ENCODE measurements at places on chromosomes 2 and 18.

DNA sequence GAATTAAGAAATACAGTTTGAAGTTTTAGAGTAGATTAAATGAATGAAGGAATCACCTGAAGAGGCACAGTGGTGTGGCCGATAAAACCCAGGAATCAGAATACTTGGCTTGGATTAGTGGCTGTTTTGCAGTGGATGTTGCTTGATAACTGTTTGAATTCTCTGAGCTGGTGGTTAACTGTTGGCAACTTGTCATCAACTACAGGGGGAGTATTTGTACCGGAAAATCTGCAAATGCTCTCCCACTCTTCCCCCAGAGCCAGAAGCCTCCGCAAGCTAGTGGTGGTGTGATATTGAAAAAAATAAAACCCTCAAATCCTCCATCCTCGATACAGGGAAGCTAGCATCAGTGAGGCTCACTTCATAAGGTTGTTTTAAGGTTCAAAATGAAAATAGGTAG lies 326.7 kb downstream of the DPP10 start:
- DNase-seq: no peak

GRCh38 chr2:156511122-156511521 lies 74.9 kb downstream of the GPD2 start:
- DNase-seq: no peak

GRCh38 chr18:26293982-26294381 lies 67.7 kb downstream of the TAF4B start:
- DNase-seq: no peak

DNA sequence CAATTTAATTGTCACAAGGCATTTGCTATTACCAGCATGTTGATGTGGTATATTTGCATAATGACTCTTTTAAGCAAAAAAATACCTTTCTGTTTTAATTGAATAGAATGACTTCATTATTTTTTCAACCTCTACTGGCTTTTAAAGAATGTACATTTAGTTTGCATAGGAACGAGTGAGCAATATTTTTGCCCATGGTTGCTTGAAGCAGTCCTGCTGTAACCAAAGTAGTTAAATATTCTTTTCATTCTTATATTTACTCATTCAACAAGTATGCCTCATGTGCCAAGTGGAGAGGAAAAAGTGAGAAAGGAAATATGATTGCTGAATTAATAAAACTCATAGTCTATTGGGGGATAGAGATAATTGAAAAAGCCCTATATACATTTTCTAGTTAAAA lies 184.7 kb downstream of the DSEL start:
- DNase-seq: no peak

GRCh38 chr2:119741868-119742267 lies 17.9 kb upstream of the PTPN4 start:
- DNase-seq: no peak

DNA sequence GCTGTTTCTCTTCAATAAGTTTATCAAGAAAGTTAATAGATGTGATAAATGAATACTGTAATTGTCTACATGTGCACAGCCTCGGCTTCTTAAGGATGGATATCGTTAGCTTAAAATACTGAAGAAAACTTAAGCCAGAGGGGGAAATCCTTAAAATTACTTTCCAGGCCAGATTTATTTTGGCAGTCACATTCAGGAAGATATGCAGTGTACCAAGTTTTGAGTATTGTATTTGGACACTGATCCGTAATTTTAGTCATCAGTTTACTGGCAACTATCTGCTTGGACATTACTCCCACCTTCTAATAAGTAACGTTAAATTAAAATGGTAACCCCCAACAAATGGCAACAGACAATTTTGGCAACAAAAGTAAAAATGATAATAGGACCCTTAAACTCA lies 770.0 kb upstream of the ZEB2 start:
- DNase-seq: no peak

DNA sequence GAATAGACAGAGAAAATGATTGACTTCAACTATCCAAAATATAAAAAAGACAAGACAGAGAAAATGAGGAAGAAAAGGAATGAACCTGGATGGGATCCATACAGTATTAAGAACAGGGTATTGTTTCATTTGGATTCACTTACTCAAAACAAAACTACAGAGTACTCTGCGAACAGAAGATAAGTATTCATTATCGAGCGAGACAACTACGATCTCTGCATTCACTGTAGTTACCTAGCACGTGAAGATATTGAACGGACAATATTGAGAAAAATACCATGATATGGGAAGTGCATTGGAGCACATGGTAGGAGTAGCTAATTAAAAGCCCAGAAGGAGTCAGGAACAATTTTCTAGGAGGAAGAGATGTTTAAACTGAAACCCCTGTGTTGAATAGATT lies 1.0 kb upstream of the ORC2 start:
- no peak for DNase-seq

DNA sequence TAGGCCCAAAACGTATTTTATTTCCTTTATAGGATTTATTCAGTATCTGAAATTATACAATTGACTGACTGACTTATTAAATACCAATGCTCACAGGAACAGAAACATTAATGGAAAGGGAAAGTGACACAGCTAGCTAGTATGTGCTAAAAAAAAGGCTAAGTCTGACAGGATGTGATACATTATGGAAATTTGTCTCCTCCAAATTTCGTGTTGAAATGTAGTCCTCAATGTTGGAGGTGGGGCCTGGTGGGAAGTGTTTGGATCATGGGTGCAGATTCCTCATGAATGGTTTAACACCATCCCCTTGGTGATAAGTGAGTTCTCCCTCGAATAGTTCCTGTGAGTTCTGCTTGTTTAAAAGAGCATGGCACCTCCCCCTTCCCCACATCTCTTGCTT lies 70.6 kb upstream of the WDR75 start:
- no peak for DNase-seq

GRCh38 chr2:190267302-190267701 lies 52.3 kb downstream of the HIBCH start:
- no peak for DNase-seq

- no peak for DNase-seq
Measured at GRCh38 chr18:24068945-24069693, 54.6 kb downstream of the TTC39C start.

- DNase-seq: no peak
Measured at GRCh38 chr2:138534791-138535190, 33.2 kb downstream of the SPOPL start.

DNA sequence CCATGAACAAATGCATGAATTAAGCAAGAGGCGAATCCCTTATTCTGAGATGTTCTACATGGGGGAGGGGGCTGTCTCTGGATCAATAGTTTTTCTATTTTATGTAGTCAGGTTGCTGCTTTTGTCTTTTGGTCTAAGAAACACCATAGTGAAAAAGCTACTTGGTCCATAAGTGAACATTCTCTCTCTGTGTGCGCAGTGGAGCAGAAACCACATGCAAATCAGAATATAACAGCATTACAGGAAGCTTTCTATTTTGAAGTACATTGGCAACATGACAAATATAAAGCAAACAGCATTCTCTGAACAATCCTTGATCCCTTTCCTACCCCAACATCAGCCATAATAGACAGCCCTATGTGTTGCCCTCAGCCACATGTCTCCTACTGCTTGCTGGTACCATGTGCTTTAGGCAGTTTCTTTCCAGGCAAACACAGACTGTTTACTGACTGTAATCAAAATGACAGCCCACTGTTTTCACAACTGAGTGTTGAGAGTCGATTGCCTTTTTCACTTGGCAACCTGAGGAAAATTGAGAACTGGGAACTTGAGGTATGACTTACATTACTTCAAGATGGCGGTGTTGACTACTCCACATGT lies 10.6 kb downstream of the SCN3A start:
- DNase-seq: no peak

- no peak for DNase-seq
Measured at GRCh38 chr2:107730898-107731297, 95.8 kb upstream of the RGPD4 start.

DNA sequence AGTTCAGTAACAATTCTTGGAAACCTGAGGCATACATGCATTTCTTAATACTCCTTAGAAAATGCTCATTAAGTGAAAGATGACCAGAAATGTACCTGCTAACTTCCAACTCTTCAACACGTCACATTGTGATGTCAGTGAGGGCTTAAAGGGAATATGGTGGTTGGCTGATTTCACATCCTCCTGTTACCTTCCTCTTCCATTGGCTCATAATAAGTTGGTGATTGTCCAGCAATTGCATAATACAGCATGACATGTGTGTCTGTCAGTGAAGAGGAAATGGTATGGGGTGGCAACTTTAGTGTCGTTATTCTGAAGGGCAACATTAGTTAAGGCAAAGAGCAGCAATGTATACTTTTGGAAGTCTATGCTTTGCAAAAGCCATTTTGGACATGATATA lies 26.0 kb downstream of the PLEK start:
- no peak for DNase-seq

- no peak for DNase-seq
Measured at GRCh38 chr2:203476881-203477280, 58.2 kb downstream of the RAPH1 start.

DNA sequence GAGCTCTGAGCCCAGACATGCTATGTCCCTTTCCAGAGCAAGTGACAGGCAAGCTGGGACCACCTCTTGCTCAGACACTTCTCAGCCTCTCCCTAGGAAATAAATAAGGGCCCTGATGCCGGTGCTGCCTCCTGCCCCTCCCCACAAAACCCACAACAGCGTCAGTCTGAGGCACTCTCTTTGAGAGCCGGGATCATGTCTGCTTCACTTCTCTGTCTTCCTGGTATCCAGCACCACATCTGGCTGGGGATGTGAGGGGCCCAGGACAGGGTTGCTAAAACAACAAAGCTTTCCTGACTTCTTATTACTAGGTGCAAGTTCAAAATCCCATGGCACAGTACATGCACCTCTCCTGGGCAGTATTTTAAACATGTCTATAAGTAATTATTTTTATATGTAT lies 103.9 kb upstream of the GLI2 start:
- DNase-seq: no peak

DNA sequence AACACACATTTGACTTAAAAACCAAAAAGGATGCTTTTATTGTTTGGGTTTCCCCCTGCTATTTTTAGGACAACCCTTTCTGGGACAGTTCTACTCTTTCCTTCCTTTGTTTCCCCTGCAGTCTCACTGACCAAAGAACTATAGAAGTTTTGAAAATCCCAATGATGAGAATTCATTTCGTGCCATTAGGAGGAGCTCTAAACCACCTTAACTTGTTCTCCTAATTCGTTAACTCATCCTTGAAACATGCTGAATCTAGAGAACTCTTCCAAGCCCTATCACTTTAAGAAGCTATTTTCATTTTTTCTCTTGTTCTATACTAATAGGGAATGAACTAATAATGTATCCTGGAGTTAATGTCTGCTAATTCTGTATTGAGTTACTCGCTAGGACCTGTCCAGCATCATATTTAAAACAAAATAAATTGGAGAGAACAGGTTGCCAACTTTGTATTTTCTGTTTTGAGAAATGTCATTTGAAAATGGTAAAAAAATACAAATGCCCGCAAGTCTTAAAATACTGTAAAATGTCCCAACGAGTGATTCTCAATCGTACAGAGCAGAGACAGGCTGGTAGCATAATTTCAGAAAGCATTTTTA lies 62.9 kb downstream of the AFTPH start:
- peak; percentile 18 for DNase-seq

DNA sequence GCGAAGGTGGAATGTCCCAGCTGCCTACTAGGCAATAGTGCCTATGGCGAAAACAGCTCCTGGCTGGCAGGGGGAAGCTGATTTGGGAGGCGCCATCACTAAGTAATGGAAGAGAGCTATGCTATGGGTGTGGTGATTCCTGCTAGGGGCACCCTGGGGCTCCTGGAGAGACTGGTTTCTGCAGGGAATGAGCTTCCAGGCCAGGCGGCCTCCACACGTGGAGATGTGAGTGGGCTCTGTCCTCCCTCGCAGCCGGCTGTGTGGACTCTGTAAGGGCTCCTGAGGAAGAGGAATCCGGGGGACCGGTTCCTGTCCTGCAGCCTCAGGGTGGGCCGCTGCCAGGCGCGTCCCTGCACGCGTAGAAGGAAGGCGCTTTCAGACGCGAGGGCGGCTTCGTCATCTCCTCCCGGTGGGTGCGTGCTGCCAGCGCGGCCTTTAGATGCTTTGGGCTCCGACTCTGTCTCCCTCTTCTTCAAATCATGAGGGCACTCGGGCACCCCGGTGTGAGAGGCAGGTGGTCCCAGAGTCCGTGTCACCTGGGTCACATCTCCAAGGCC lies 55.5 kb upstream of the ANKRD62 start:
- no peak for DNase-seq

DNA sequence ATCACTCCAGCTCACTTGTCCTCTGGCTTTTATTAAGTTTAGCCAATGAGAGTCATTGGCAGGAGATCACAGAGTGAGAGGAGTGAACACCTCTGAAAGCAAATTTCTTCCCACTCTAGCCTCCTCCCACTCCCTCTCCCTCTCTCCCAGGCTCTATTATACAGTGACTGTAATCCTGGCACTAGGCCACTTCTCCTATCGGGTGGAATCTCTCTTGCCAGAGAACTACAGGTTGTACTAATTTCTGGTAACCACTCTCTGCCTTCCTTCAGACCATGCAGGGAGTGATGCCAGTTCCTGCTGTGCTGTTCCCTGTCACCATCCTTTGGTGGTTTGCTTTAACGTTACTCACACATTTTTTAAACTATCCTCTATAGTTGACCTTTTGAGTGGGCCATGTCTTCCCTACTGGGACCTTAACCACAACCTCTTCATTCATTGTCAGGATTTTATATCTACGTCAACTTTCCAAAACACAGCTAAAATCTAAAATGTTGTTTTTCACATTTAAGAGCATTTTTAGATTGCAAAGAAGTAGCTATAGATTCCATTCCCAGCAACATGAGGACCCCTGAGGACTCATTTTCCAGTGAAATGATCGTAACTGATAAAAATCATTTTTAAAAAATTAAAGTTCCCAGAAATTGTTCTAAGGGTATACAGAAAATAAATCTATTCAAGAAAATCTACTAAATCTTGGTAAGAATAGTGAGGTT lies 217.1 kb downstream of the MREG start:
- no peak for DNase-seq

GRCh38 chr2:196591004-196591403 lies 48.5 kb upstream of the CCDC150 start:
- no peak for DNase-seq

Data from glomerular endothelial cell (primary cell).